Ammon's horn (tissue), 1 donor: ENCODE measurements at places on chromosomes 2 and 18.
A peak's percentile ranks its signal among the peaks of the same experiment; 100 is the strongest.

GRCh38 chr2:77397763-77398162 is 124.4 kb downstream of the LRRTM4 start:
- DNase-seq, result no peak

GRCh38 chr2:187372213-187372612 is 75.8 kb downstream of the CALCRL start:
- DNase-seq, result no peak

- DNase-seq, result no peak
Measured at GRCh38 chr18:67463829-67464228, 52.7 kb downstream of the DSEL start.

GRCh38 chr2:108165729-108166128 is 74.0 kb upstream of the SULT1C3 start:
- DNase-seq, result no peak

GRCh38 chr18:58966704-58967103 is 102.0 kb downstream of the ZNF532 start:
- no peak for DNase-seq

GRCh38 chr2:135948642-135949355 is 36.6 kb downstream of the DARS1 start:
- no peak for DNase-seq

- no peak for DNase-seq
Measured at GRCh38 chr2:226471987-226472470, 327.6 kb downstream of the IRS1 start.

GRCh38 chr2:164560181-164560792 is 61.0 kb downstream of the GRB14 start:
- DNase-seq, result no peak

DNA sequence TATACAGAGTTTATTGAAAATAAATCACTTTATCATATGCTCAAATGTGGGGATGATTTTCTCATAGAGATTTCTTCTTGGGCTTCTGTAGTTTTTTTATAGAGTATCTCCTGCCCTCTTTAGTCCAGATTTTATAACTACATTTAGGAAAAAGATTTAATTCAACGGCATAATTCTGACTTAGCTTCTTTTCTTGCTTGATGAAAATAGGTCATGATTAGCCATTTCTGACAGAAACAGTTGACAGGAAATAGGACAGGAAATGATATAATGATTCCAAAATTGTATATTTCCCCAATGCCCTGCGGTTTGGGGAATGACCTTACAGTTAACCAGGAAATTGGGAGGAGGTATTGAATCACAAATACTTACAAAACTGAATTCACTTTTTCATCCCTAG is 1531.9 kb upstream of the ACVR2A start:
- no peak for DNase-seq

GRCh38 chr2:27844821-27845255 is 45.3 kb downstream of the RBKS start:
- DNase-seq, result peak; percentile 3

GRCh38 chr2:131389657-131390056 is 25.7 kb upstream of the RAB6D start:
- DNase-seq, result no peak

GRCh38 chr2:238690511-238690910 is 157.4 kb upstream of the TWIST2 start:
- DNase-seq, result no peak

DNA sequence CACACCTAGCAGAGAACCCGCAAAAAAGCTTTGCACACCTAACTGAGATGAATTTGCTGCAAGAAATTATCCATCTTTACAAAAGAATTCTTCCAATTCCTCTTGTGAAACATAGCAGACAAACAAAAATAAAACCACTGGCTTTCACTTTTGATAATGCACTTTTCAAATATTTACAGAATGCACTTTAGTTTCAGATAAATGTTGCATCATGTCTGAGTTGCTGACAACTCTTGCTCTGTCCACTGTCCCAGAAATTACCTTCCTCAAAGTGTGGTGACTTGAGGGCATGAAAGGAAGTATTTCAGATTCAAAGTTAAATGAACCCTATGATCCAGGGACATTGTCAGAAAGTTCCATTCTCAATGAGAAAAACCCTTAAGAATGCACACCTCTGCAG is 256.2 kb upstream of the PARD3B start:
- DNase-seq, result no peak

DNA sequence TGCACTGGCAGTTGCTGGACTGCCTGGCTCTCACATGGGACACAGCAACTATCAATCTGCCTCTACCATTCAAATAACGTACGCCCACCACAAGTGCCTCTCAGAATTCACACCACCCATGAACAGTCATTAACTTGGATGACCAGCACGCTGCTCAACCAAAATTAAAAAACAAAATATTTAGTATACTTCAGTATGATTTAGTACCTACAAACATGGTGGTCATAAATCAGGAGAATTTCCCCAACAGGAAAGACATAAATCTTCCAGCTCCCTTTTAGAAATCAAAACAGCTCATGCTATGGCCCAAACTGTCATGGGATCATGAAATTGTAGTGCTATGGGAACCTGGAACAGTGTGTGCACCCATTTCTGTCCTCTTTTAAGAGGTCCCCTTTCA is 317.4 kb upstream of the ETAA1 start:
- DNase-seq, result no peak

- no peak for DNase-seq
Measured at GRCh38 chr2:207589143-207589542, 36.1 kb downstream of the METTL21A start.

- no peak for DNase-seq
Measured at GRCh38 chr18:63399300-63399699, 23.0 kb downstream of the VPS4B start.

GRCh38 chr2:101277111-101277510 is 24.4 kb downstream of the CNOT11 start:
- peak; percentile 63 for DNase-seq

- no peak for DNase-seq
Measured at GRCh38 chr2:191869781-191870180, 22.9 kb upstream of the CAVIN2 start.

- DNase-seq, result peak; percentile 25
Measured at GRCh38 chr2:157789933-157790511, 86.1 kb downstream of the ACVR1 start.

DNA sequence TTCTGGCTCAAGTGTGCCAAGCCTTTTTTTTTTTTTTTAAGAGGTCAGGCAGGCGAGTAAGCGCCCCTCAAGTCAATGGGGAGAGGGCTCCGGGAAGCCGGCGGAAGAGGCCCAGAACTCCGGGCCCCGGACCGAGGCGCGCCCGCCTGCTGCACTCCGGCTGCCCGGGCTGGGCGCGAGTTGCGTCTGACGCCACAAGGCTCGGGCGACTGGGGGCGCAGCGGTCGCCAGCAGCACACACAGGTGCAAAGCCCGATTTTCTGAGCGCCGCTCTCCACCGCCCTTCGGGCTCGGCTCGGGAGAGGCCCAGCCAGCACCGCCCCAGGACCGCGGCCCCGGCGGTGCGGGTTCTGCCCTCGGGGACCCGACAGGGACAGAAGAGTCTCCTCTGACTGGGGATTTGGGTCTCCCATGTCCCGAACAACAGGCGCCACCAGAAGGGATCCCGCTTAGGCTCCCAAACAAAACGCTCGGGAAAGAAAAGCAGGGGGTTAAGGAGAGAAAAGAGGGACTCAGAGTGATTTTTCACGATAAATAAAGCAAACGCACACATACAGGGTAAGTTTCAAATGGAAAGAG is 787 bp downstream of the ERBB4 start:
- peak; percentile 28 for DNase-seq

DNA sequence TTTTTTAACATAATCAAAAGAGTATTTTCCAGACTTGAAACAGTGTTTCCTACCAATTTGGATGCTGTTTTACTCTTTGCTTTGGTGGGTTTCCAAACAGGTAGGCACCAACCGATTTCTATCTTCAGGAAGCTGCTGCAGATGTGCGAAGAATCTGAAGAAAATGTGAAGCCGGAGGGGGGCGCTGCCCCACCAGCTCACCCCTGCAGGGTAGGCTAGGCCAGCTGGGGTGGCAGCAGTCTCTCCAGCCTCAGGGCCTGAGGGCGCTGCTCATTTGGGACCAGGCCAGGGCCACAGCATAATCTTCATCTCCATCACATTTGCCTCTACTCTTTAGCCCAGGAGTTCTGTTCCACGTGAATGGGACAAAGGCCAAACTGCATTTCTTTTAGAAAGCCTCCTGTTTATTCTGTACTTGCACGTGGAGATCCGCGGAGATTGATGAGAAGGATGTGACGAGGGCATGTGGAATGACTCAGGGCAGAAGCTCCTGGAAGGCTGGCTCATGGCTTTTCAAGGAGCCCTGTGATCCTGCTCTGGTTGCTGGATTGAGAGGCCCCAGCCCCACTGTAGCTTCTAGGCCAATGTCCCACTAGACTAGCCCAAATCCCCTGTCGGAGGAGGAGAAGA is 84.2 kb upstream of the FAM136A start:
- no peak for DNase-seq

DNA sequence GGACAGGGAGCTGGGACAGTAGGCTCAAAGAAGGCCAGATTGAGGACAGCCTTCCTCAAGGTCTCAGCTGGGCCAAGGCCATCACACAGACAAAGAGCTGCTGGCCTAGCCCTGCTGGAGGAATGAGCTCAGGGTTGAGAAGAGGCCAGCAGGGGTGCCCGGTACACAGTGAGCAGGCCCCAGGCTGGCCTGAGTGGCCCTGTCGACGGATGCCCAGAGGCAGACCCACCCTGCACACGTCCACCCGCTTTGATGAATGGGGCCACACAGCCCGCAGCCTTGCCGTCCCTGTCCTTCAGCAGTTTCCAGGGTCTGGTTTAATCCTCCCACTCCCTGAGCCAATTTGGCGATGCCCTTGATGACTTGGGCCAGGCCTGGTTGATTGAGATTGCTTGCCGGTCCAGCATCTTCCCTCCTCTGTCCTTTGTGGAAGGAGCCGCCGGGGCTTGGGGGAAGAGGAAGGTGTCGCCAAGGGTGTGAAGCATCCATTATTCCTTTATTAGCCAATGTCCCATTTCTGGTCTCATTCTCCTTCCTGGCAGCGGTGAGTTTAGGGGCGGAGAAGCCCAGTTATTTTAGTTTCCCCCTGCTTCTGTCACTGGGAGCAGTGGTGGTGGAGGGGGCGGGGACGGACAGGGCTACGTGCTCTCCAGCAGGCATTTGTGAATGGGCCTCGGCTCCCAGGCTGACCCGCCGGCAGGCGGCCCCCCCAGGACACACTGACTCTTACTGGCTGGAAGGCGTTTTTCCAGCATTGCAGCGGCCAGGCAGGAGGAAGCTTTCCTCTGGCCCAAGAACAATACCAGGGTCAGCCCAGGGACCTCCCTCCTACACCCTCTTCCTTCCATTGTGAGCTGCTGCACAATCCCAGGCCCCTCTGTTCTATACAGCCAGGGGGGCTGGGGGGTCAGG is 141.8 kb downstream of the CTIF start:
- DNase-seq, result peak; percentile 59

GRCh38 chr2:73359915-73360697 is 25.5 kb upstream of the ALMS1 start:
- DNase-seq, result peak; percentile 11

DNA sequence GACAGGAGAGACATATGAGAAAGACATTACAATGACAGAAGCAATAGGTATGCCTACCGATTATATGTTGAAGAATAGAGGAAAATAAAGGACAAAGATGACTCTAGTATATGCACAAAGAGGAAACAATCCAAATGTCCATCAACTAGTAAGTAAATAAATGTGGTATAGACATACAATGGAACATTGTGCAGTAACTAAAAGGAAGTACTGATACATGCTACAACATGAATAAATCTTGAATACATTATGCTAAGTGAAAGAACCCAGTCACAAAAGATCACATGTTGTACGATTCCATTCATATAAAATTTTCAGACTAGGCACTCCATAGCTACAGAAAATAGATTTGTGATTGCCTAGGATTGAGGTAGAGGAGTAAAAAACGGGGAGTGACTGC is 28.5 kb upstream of the PGAP1 start:
- DNase-seq, result no peak

- no peak for DNase-seq
Measured at GRCh38 chr2:49248506-49248905, 94.2 kb upstream of the FSHR start.

- no peak for DNase-seq
Measured at GRCh38 chr2:8234253-8234652, 447.6 kb upstream of the ID2 start.

DNA sequence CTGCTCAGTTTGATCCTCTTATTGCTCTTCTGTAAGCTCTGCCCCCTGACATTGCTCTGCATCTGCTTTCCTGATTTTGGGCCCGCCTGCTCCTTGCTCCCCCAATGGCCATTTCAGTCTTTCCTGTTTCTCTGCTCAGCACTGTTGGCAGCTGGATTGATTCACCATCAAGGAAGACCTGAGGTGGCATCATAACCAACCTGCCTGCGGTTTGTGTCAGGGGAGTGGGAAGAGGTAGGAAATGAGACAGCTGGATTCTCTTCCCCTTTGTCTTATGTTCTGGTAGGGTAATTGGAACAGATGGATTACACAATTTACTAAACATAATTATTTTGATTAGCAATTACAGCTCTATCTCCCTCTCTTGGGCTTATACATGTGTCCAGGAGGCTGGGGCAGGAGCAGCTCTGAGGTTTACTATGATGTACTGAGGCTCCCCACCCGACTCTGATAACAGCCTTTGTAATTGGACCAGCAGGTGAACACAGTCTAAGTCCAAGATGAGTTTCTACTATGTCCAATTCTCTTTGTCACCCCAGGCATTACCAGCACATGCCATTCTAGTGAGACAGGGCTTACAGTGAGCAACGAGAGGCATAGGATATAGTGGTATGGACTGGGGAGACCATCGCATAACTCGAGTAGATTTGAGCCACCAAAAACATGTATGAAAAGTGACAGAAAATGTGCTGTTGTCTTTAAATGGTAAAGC is 151.8 kb upstream of the MMADHC start:
- no peak for DNase-seq

DNA sequence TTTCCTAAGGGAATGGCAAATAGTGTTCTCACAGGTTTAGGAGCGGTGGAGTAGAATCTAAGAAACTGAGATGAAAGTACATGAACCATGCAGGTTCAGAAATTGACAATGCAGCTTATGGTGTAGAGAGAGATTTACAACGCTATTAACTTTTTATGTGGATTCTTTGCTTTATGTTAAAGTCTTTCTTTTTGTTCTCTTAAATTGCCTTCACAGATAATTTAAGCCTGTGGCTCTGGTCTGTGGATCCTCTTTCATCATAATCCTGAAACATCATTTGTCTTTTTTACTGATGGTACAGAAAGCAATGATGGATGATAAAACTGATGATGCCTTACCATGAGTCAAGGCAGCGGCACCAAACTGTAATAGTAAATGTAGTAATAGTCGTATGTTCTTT is 30.3 kb downstream of the SOCS6 start:
- DNase-seq, result no peak

DNA sequence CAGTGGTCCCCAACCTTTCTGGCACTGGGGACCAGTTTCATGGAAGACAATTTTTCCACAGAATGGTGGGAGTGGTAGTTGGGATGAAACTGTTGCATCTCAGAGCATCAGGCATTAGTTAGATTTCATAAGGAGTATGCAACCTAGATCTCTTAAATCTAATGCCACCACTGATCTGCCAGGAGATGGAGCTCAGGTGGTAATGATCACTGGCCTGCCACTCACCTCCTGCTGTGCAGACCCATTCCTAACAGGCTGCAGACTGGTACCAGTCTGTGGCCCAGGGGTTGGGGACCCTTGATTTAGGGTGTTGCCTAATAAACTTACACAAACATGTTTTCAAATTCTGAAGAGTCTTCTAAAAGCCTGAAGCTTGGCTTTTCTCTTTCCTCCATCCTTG is 261.3 kb downstream of the CDH19 start:
- DNase-seq, result no peak
